ENCODE measurements at places on chromosomes 13 and 19.

DNA sequence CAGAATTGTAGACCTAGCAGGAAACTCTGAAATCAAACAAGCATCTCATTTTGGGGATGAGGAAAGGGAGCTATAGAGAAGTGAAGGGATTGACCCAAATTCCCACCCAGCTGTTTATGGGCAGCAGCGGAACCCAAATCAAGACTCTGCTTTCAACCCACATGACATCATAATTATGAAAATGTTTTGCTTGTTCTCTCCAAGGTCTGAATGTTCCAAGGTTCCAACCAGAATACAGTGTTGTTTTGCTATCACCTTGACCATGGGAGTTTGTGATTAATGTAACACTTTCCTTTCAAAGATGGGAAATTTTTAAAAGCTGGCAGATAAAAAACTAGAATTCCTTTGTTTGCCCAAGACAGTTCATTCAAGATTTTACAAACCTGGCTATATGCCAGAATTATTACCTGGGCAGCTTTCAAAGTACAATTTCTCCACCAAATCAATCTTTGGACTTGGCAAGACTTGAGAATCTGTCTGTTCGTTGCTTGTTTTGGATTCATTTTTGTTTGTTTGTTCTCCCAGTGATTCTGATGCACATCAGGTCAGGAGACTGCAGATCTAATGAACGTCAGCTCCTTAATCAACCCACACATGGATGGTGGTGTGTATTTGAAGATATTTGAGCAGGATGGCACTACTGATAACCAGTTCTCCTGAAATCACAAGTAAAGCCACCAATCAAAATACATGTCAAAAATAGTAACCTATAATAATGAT is 322.7 kb downstream of the FOXO1 start:
- DNase-seq = no peak

- peak; percentile 78 for DNase-seq
These were observed at the start of gene DENND1C for GRCh38 chr19:6481541-6482342. Gene DENND1C, minus strand, starts transcription at chr19:6481787. Its CDS starts 92 bp downstream, at chr19:6481695.

DNA sequence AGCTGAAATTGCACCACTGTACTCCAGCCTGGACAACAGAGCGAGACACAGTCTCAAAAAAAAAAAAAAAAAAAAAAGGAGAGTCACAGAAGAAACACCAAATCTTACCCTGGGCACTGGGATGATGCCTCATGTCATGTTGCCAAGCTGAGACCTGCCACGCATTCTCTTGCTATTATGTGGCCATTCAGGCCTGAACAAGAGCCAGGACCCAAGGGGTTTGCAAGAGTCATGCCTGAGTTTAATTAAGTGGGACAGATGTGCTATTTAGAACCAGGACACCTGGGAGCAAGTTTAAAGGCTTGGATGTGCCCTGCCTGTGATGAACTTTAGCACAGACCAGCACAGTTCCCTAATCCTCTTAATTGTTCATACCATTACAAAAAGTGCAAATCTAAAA is 9.8 kb downstream of the PNMA8A start:
- no peak for DNase-seq

DNA sequence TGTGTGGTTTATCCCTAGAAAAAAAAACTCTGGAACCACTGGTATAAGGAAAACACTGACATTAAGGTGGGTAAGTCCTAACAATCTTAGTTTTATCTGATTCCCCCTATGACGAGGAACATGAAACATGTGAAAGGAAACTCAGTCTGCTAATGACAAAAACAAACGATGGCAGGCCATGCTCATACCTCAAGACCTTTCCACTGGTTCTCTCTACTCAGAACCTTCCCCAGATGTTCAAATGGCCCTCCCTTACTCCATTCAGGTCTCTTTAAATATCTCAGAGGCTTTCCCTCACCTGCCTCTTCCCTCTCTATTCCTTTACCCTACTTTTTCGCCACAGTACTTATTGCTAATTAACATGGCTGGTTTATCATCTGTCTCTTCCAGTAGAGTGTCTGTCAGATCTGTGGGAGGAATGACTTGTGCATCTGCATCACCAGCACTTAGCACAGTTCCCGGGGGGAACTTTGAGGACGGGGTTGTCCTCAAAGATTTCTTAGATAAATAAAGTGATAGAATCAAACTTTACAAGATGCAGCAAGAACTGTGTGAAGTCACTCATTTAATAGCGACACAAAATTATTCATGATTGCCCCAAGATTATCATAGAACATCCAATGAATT is 1.5 kb downstream of the TUBGCP3 start:
- no peak for DNase-seq

GRCh38 chr13:96984051-96984508 is 10.2 kb downstream of the OXGR1 start:
- no peak for DNase-seq

DNA sequence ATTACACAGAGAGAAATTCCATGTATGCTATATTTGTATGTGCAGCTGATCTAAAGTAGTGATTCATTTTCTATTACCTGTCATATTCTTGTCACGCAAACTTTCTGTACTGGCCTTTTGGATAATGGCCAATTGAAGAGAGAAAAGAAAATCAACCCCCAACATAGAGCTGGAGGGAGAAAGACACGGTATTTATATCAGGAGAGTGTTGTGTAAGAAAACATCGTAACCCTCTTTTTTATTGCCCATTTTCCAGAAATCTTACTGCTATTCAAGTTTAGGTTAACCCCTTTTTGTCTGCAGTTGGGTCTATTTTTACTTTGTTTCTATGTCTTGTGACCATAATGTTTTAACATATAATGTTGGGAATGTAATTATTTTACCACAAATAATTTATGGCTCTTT is 27.9 kb downstream of the DGKH start:
- no peak for DNase-seq

DNA sequence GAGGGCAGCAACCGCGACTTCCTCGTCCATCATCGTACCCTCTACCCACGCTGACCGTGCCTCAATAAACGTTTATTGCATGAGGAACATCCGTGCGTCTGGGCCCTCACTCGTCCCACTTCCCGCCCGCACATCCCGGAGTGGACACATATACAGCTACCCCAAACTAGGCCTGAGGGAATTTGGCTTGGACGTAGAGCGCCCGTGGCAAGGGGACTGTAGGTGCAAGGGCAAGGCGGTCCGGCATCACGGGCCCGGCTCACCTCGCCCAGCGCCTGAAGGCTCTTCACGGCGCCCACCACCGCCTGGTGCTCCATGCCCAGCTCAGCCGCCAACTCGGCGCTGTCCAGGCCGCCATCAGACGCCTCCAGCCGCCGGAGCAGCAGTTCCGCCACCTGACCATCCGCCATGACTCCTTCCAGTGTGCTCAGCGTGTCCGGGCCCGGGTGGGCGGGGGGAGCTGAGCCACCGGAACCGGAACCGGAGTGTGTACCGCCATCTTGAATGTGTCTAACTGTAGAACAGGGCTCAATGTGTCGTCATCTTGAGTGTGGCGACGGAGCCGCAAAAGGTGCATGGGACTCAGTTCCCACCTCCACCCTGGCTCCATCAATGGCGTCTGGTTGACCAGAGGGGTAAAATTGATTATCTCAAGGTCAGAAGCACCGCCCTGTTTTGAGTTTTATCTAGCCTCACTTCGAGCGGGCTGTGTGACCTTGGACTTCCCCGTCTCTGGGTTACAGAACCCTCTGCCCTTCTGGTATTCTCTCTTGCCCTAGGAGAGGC is at the start of gene FARSA:
Gene FARSA, minus strand, starts transcription at position 425 of the 786 bp plus-strand sequence. Its CDS starts 15 bp downstream, at position 410.
- peak; percentile 89 for DNase-seq

GRCh38 chr19:13026462-13027370 is 31.4 kb downstream of the NFIX start:
- no peak for DNase-seq

- peak; percentile 23 for DNase-seq
These were observed 460.5 kb downstream of the COG6 start for GRCh38 chr13:40116008-40116407.

- peak; percentile 25 for DNase-seq
These were observed 431.7 kb downstream of the KLF12 start for GRCh38 chr13:73702419-73703071.

DNA sequence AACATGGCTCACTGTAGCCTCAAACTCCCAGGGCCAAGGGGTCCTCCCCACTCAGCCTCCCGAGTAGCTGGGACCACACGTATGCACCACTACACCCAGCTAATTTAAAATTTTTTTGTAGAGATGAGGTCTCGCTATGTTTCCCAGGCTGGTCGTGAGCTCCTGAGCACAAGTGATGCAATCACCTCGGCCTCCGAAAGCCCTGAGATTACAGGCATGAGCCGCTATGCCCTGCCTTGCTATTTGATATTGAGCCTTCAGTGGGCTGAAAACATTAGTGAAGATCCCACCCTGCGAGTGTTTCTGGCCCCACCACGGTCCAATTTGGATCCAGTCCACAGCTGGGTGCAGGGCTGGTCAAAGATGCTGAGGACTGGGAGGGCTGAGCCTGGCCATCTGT is 65.9 kb downstream of the TRPM4 start:
- no peak for DNase-seq

DNA sequence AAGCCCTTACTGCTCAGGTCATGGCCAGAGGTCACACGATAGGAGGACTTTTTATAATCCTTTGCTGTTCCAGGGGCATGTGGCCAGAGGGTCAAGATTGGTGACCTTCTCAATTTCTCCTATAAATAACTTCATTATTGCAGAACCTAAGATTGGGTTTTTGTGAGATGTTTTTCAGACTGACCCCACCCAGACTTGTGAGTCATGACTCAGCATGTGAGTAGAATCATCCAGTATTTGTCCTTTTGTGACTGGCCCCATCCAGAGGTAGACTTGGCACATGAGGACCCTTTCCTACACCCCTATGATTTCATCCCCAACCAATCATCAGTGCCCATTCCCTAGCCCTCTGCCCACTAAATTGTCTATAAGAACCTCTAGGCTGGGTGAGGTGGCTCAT is 84.5 kb upstream of the ABCC4 start:
- no peak for DNase-seq

DNA sequence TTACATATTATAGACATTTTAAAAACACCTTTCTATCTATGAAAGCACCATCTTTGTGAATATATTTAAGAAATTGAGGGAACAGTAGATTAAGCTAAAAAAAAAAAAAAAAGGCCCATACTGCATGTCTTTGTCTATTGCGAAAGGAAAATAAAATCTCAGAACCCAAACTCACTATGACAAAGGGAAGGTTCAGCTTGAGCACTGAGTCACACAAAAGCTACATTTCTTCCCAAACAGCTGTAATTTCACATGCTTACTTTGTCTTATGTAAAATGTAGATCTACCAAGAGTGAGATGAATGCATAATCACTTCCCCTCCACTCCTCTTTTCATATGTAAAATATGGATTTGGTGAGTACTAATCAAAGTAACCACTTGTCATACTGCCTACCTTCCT is 640.1 kb upstream of the KLF12 start:
- DNase-seq = no peak

GRCh38 chr19:29040951-29041350 is 172.0 kb downstream of the UQCRFS1 start:
- no peak for DNase-seq

DNA sequence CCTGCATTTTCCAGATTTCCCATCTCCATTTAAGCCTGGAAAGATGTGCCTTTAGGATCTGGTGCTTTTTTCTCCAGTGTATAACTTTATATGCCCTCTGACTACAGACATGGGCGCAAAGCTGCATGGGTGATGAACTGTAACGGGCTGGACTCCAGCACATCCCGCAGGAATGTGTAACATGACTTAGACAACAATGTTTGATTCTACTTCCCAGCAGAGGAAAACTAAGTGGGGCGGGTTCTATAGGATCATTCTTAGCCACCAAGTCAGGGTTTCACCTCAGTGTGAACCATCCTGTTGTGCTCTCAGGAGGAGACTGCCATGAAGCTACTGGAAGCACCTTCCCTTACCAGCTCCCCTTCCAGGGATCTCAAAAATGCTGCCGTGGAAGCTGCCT is 93.2 kb upstream of the SERP2 start:
- no peak for DNase-seq

GRCh38 chr19:10881403-10882107 is 10.2 kb downstream of the CARM1 start:
- no peak for DNase-seq

- peak; percentile 17 for DNase-seq
These were observed 107.0 kb upstream of the GPR12 start for GRCh38 chr13:26867451-26868091.

- no peak for DNase-seq
These were observed 1189.2 kb downstream of the EFNB2 start for GRCh38 chr13:105346141-105346775.

GRCh38 chr19:46797881-46798280 is 9.5 kb upstream of the SLC1A5 start:
- DNase-seq = no peak

DNA sequence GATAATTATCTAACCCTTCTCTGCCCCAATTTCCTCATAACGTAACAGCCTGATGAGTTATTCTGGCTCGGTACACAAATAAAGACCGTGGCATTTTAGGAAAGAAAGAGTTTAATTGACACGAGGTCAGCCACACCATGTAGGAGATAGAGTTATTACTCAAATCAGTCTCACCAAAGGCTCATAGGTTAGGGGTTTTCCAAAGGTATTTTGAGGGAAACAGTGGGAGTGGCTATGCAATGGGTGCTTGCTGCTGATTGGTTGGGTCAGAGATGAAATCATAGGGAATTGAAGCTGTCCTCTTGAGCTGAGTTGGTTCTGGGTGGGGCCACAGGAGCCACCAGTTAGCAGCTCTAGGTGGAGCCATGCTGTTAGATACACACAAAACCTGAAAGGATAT is 137.5 kb downstream of the FREM2 start:
- DNase-seq = peak; percentile 1

DNA sequence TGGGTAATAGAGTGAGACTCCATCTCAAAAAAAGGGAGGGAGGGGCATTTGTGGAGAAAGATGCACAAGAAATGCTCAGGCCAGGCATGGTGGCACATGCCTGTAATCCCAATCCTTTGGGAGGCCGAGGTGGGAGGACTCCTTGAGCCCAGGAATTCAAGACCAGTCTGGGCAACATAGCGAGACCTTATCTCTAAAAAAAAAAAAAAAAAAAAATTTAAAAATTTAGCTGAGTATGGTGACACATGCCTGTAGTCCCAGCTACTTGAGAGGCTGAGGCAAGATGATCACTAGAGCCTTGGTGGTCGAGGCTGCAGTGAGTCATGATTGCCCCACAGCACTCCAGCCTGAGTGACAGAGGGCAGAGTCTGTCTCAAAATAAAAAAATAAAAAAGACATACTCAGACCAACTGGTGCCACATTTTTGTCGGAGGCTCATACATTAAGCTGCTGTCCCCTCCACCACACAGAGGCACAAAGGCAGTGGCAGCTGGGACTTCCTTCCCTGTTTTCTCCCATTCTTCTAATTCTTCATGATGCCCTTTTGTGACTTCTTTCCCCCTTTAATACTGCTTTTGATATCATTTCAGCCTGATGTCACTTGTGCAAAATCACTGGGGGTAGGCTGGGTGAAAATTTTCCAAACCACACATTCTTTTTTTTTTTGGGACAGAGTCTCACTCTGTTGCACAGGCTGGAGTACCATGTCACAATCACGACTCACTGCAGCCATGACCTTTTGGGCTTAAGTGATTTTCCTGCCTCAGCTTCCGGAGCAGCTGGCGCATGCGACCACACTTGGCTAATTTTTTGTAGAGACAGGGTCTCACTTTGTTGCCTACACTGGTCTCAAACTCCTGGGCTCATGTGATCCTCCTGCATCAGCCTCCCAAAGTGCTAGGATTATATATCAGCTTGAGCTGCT is 26.8 kb upstream of the CXCL17 start:
- DNase-seq = no peak

GRCh38 chr13:30600496-30600895 is 17.2 kb upstream of the USPL1 start:
- no peak for DNase-seq
